Kidney tubule cell (primary cell): ENCODE measurements at places on chromosomes 5 and 9.
A peak's percentile ranks its signal among the peaks of the same experiment; 100 is the strongest.

DNA sequence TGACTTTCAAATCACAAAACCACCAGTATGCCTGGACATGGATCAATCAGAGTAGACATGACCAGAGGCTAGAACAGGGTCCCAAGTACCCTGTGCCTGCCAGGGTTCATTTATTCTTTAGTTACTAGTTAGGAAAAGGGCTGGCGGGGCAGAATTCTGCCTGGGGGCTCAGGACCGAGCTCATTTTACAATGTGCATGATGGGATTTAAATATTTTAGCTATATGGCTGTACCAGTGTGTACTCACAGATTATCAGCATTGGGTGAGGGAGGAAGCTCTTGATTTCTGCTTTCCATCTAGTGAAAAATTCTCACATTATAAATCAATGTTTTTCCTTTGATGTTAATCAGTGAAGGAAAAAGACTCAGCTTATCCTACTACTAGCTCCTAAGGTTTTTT is 1511.1 kb downstream of the EFNA5 start:
- no peak for DNase-seq

DNA sequence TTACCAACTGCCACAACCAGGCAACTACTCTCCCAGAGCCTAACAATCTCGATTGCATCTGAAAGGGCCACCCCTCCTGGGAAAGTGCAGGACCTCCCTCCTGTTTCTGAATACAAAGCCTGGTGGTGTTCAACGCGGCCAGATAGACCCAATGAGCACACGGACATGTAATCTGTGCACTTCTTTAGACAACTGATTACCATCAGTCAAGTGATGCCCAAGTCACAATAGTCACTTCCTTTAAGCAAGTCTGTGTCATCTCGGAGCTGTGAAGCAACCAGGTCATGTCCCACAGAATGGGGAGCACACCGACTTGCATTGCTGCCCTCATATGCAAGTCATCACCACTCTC is 739 bp downstream of the C9orf72 start:
- DNase-seq, result peak; percentile 76

GRCh38 chr5:159403906-159404681 is 73.8 kb upstream of the IL12B start:
- peak; percentile 26 for DNase-seq

GRCh38 chr9:109134167-109134578 is 14.4 kb upstream of the TMEM245 start:
- no peak for DNase-seq

GRCh38 chr5:125326150-125326510 is 579.7 kb upstream of the ZNF608 start:
- peak; percentile 72 for DNase-seq

DNA sequence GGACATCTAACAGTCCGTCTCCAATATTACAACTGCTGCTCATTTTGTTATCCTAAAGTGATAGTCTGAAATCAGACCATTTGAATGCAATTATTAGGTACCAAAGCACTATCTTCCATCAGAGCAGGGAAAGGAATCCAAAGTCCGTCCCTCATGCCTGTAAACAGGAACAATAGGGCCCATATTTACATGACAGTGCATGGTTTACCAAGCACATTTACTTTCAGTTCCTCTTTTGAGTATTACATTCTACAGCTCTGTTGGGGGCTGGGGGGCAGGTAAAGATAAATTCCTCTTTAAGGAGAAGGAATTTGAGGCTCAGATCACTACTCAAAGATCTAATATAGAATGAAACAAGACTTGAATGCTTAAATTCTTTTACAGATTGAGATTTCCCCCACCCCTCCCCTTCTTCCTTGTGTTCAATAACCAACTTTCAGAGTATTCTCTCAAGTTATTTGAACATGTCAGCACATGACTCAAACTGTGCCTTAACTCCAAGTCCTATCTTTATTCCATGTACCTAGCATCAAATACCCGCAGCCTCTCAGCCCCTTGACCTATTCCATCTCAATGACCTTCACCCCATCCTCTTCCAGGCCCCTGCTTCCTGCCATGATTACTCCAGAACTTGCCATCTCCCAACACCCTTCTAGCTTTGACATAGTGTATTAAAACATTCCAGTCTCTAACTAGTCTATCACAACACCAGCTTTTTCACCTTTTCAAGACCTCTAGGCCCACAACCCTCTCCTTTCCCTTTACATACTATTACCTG is 71.0 kb downstream of the BRINP1 start:
- no peak for DNase-seq

DNA sequence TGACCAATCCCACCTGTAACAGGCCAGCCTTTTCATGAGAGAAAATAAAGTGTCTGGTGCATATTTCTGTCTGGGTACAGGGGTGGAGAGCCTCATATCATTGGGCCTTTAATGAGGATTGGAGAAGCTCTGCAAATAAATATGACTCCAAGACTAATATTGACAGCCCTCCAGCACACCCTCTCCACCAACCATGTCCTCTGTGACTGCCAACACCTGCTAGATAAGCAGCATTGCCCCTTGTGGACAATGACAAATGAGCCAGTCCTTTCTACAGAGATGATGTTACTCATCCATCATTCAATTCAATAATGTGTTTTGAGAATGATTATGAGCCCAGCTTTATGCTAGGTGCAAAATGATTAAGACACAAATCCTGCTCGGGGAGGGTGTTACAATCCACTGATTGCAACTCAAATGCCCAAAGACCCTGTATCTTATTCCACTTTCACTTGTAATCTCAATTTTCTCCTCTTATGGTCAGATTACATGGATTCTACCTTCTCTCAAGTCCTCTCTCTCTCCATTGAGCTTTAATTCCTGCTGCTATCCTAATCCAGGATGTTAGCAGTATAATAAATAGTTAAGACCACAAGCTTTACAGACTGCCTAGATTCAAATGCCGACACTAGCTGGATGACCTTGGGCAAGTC is 2.1 kb upstream of the GFRA3 start:
- DNase-seq, result no peak

GRCh38 chr5:31811210-31811609 is 172.3 kb downstream of the PDZD2 start:
- peak; percentile 86 for DNase-seq

DNA sequence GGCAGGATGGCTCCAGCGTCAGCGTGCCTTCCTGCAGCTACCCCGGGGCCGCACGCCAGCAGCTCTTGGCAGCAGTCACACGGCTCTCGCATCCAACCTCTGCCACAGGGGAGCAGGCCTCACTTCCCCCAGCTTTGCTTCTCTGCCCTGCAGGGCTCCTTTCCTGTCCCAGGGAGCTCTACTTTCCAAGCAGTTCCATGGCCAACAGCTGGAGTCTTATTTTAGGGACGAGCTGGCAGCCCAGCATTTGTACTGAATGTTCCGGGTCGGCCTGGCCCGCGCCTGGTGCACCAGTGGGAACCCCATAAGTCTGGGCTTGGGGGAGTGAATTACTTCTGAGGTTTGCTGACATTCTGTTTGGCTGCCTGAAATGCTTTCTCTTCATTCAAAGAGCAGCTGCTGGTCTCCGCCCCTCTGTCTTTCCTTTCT is 34.6 kb downstream of the GADD45G start:
- no peak for DNase-seq

- DNase-seq, result no peak
Observed at GRCh38 chr9:112621018-112621655, 96.8 kb downstream of the INIP start.

- DNase-seq, result no peak
Observed at GRCh38 chr5:89981021-89981420, 428.5 kb downstream of the CETN3 start.
